ENCODE measurements at places on chromosomes 7 and 10.

DNA sequence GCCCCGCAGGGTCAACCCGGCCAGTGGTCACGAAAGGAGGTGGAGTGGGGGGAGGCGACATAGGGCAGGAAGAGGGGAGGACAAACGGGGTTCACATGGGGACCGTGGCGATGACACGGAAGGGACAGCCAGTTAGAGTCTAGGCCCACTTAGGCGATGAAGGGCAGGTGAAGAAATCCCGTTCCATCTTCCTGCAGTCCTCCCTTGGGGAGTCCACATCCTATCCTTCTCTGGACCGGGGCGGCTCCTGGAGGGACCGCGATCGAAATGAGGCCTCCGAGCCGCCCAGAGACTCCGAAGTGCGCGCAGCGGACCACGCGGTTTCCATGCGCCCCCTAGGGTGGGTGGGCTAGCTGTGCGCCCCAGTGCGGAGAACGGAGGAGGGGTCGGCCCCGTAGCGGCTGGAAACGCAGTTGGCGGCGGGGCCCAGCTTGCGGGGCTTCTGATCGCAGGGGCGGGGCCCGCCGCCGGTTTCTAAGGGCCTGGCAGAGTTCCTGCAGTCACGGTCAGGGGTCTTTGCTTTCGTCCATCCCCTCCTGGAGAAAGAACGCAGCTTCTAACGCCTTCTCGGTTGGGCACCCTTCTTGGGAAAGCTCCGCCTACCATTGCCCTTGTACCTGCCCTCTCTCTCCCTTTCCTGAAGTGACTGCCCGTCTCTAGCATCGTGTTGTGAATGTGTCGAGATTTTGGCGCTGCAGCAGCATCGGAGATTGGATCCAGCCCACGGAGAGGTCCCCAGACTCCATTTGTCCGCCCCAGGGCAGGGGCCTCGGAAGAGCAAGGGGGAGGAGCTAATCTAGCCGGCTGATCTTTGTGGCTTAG lies 17.9 kb upstream of the TMEM225B start:
- DNase-seq: peak; percentile 53

DNA sequence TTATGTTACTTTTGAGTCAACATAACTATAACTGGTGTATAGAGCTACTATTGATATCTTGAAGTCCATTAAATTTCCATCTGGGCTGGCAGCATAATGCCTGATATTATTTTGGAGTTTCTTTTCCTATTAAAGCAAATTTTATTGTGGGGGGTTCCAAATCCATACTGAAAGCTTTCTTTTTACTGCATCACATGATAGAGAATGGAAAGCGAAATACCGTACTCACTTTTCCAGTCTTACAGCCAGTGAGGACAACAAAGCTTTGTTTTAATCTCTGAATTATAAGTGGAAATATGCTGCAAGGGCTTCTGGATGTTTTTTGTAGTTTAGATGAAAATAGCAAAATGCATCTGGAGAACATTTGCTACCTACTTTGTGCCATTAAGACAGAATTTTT lies 477.5 kb upstream of the SEMA3D start:
- no peak for DNase-seq

DNA sequence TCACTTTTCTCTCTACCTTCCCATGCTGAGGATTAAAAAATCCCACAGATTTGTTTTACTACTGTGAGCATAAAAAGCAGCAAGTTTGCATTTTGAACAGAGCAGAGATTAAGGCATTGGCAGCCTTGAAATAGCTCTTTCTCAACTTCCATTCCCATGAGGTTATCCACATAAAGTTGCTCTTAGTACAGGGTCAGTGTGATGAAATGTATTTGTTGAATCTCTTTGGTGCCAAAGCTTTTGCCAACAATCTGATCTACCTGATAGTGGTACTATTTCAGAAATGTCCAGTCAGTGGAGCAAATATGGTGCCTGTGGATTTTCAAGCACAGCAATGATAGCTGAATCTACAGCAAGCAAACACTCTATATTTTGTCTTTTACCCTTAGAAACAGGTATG lies 254.8 kb downstream of the INHBA start:
- no peak for DNase-seq

GRCh38 chr10:63922468-63923284 lies 401.5 kb downstream of the REEP3 start:
- no peak for DNase-seq

GRCh38 chr7:94620703-94621118 lies 35.2 kb downstream of the SGCE start:
- DNase-seq: peak; percentile 17

DNA sequence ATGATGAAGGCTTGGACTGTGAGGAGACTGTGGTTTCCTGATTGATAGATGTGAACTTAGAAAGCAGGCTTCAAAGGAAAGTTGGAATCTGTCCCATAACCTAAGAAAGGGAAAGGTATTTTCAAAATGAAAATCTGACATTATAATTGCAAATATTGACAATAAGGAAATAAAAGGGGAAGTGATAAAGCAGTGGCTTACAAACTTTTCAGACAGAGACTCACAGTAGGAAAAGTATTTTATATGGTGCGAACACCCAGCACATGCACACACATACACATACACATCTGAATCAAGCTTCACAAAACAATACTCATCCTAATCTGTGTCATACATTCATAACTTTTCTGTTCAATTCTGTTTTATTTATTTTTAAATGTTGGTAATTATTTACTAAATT lies 4.8 kb downstream of the PON1 start:
- no peak for DNase-seq

DNA sequence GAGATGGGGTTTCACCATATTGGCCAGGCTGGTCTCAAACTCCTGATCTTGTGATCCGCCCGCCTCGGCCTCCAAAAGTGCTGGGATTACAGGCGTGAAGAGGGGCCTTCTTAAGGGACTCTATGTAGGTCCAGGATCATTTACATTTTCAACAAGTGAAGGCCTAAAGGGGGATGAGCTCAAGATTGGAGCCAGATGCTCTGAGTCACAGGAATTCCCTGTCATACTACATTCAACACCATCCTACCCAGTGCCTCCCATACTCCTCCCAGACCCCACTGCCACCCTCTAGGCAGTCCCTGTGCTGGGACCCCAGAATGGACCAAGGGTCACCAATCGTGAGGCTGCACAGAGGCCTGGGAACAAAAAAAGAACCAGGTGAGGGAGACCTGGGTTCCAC lies 29.9 kb downstream of the CYTH3 start:
- DNase-seq: no peak

- DNase-seq: no peak
Measured at GRCh38 chr10:51244748-51245490, 170.6 kb downstream of the PRKG1 start.

GRCh38 chr7:27106181-27106900 lies 3.9 kb upstream of the HOXA2 start:
- DNase-seq: no peak

GRCh38 chr7:85781606-85782005 lies 594.8 kb upstream of the SEMA3D start:
- DNase-seq: no peak

DNA sequence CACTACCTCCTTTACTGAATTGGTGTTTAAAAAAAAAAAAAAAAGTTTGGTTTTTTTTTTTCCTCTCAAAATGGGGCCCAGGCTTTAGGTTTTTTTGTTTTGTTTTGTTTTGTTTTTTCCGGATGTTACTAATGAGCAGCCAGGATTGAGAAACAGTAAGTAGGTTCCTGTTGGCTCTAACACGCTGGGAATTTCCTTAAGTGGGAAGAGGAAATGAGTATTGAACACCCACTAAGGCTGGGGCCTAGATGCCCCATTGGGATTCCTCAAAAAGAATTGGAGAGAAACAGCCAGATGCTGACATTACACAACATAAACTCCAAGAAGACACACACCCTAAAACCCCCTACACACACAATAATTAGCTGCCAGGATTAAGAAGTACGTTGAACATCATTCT lies 102.2 kb upstream of the NANOS1 start:
- no peak for DNase-seq

GRCh38 chr10:93464776-93465388 lies 17.3 kb downstream of the MYOF start:
- no peak for DNase-seq

GRCh38 chr10:106959521-106959920 lies 205.0 kb downstream of the SORCS1 start:
- no peak for DNase-seq

DNA sequence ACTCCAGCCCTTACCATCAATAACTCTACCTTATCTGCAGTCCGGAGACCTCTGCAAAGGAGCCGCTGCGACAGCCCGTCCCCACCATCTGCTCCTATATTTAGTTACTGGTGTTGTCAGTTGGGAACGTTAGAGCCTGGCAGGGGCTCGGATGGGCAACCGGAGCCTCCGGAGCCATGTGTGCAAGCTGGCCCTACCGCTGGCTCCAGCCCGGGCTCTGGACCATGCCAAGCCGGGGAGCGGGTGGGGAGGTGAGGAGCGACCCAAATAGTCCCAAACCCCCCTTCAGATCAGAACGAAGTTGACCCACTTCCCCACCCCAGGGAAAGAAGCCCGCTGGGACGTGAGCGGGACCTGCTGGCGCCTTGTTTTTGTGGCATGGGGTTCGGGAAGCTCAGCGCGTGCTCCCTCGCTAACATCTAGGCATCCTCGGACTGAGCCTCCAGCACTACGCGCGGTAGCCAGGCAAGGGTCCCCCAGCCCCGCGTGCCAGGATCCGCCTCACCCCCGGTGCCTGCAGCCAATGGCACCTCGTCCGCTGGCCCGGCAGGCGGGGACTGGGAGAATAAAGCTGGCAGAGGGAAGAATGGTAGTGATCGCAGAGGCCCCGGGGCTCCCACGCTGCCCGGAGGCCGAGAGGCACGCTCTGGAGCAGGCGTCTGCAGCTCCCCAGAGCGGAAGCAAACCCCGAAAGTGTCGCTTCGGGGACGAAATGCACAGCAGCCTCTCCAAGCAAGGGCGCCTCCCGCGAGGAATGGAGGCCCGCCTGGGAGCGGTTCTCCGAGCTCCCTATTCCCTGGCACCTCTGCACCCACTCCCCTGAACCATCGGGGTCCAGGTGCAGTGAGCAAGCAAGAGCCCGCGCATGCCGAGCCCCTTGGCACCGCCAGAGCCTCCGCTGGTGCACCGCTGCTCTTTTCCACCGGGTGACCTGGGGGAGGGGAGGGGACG lies 679 bp downstream of the LRRC20 start:
- DNase-seq: peak; percentile 23

- no peak for DNase-seq
Measured at GRCh38 chr7:90677486-90678404, 81.6 kb downstream of the CDK14 start.

- DNase-seq: no peak
Measured at GRCh38 chr10:121285406-121286196, 312.6 kb downstream of the FGFR2 start.

- DNase-seq: peak; percentile 62
Measured at GRCh38 chr7:22782616-22783232, 39.9 kb downstream of the TOMM7 start.

GRCh38 chr10:80540618-80540980 lies 2.9 kb downstream of the SH2D4B start:
- DNase-seq: no peak

DNA sequence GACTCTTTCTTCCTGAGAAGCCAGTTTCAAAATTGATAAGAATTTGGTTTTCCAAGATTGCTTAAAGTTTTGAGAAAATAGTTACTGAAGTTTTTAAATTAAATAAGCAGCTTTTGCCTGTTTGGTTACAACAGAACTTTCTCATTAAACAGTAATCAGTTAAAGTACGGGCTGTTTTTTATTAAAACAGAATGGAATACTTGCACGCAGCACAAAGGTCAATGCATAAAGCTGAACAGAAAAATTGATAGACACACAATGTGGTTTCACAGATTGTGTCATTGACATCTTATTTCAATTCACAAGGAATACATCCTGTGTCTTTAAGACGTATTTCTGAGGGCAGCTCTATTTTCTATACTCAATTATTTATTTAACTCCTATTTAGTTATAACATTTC lies 192.2 kb downstream of the PRKG1 start:
- no peak for DNase-seq

DNA sequence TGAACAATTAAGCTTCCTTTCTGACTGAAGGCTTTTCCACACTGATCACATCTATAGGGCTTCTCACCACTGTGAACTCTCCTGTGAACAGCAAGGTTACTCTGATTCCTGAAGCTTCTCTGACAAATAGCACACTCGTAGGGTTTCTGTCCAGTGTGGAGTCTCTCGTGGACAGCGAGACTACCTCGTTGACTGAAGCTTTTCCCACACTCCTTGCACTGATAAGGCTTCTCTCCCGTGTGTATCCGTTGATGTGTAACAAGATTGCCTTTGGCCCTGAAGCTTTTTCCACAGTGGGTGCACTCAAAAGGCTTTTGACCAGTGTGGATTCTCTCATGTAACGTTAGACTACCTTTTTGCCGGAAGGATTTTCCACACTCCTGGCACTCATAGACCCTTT lies 4.4 kb downstream of the ZNF32 start:
- DNase-seq: no peak

GRCh38 chr7:143410521-143411004 lies 1.9 kb upstream of the EPHA1 start:
- DNase-seq: no peak

DNA sequence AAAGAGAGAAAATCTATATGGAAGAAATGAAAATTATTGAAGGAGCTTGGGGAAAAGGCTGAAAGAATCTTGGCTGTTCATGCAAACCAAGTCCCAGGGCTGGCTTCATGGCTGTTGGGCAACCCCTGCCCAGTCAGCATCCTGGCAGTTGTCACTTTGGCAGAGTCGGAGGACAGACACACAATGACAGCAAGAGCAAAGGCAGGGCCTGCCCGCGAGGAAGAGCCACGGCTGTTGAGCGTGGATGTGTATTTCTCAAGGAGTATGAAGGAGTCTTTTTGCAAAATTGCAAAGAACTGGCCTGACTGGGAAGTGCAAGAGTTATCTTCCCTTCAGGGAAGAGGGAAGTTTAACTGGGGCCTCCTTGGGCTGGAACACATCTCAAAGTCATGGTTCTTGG lies 11.7 kb downstream of the PTPRE start:
- no peak for DNase-seq

DNA sequence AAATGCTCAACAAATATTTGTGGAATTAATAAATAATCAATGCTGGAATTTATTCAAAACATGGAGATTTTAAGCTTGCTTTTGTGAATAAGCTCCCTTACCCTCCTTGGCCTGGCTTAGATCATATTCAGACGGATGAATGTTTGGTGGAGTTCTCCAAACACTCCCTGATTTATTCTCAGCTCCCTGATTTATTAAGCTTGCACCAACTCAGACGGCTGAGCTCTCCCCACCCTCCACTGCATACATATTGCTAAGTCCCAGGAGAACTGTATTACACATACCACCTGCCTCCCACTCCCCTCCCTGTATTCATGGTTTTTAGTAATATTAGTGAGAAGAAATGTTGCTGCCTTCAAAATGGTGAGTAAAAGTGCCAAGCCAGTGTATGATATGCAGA lies 1057.5 kb downstream of the SORCS3 start:
- DNase-seq: no peak
